B cell (primary cell): ENCODE measurements at places on chromosomes 1 and 21. TPM values are rescaled to one million over a fixed set of nuclear protein-coding genes. Genes with fewer than 3 reads are reported as not detected.

- DNase-seq, result no peak
Measured at GRCh38 chr1:235971020-235971419, 93.9 kb downstream of the NID1 start.

- DNase-seq, result peak; percentile 66
Measured at GRCh38 chr21:17780539-17780938, 38.6 kb downstream of the C21orf91 start.

GRCh38 chr1:172203902-172204301, 216.6 kb upstream of the C1orf105 start:
- DNase-seq, result no peak

DNA sequence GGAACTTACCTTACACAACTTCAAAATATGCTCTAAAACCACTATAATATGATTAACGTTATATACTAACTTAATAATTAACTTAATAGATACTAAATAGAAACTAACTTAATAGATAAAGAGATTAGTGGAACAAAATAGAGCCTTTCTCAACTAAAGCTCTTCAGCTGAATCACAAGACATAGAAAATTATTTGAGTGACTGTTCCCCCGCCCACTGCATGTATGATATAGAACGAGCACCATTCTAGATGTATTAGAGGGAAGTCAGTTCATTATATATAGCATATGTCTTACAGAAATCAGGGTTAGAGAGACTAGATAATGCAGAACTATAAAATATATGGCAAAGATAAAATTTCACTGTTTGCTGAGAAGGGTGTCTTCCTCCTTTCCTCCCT, 16.3 kb downstream of the LYPLAL1 start:
- DNase-seq, result no peak

GRCh38 chr1:150813028-150813707, 5.1 kb upstream of the CTSK start:
- peak; percentile 30 for DNase-seq

- DNase-seq, result no peak
Measured at GRCh38 chr1:54887665-54888071, 673 bp upstream of the DHCR24 start.

DNA sequence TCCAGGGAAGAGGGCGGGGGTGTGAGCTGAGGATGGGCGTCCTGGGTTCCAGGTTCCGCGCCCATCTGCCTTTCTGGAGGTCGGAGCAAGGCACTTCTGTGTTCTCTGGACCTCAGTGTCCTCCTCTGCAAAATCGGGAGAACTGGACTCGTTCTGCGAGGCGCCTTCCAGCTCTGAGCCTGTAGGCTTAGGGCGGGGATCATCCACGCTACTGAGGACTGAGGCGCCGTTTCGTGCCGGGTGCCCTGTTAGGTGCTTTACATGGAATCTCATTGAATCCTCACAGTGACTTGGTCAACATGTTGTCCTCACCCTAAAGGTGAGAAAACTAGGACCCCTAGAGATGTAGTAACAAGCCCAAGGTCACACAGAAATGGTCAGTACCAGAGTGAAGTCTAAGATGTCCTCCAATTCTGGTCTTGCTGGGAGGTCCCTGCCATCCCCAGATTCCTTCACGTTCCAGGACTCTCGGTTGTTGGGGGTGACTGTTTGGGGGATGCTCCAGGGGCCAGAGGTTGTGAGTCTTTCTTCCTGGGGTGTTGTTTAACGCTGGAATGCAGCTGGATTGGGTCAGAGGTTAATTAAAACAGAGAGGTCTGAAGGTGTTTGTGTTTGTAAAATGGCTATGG, 677 bp downstream of the PRKAA2 start:
- peak; percentile 9 for DNase-seq

DNA sequence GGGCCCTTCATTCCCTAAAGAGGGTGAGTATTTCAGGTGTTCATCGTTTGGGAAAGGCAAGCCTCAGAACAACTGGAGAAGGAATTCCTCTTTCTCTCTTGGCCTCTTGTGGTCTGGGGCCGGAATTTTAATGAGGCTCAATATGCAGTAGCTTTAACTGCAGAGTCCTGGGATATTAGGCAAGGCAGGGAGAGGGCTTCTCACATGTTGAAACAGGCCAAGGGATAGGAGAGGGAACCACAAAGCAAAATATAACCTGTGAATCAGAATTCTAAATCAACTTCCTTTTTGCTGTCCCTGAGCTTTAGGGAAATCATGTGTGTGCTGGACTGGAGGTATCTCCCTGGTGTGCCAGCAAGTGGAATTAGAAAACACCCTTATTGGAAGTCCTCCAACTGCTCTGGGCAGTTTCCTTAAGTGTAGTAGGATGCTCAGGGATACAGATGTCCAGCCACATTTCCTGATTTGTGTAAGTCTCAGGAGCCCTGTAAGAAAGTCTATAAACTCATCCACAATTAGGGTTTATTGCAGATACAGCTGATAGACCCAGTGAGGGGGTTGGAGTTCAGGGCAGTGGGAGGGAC, 215.8 kb upstream of the ZRANB2 start:
- DNase-seq, result no peak

- DNase-seq, result no peak
Measured at GRCh38 chr21:41961282-41961701, 7.5 kb upstream of the C2CD2 start.

GRCh38 chr1:58035523-58035922, 511.0 kb downstream of the OMA1 start:
- DNase-seq, result no peak

DNA sequence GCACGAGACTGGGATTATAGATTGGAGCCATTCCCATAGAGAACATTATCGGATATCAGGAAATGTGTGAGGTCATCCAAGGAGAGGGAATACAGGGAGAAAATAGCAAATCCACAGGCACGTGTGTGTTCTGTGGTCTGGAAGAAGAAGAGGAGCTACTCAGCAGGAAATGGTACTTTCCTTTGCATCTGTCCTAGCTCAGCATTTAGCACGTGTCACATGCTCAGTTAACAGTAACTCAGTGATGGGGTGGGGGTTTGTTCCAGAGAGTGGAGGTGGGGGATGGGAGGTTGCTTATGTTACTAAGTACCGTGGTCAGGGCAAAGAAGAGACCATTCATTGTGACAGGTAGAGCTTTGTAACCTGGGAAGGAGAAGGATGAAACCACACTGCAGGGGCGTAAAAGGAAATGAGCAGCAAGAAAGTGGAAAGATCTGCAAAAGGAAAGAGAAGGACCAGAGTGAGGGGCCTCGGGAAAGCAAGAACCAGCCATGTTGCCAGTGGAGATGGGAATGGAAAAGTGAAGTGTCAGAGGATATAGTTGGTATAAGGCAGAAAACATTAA, 100.4 kb downstream of the ATP5PO start:
- no peak for DNase-seq

DNA sequence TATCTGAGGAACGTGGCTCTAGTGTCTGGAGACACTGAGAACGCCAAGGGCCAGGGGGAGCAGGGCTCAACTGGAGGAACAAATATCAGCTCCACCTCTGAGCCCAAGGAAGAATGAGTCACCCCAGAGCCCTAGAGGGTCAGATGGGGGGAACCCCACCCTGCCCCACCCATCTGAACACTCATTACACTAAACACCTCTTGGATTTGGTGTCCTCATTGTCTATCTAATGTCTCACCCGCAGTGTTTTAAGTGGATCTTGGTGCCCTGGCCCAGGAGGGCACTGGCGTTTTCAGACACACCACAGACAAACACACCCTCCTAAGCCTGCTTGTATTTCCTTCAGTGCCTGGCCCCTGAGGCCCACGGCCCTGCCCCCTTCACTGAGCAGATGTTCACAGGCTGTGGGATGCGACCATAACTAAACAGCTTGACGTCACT, 2.2 kb upstream of the FALEC start:
- DNase-seq, result no peak

Gene TIE1
- total RNA-seq, result 0.10 TPM in 1 of 2 replicates, not detected in the other

Gene SLC45A3
- 4.7 and 5.0 TPM in 2 replicates for total RNA-seq

Gene PRR9
- total RNA-seq, result not detected in 2 replicates

Gene ADGRB2
- total RNA-seq, result 1.6 and 1.9 TPM in 2 replicates

Gene TRIM67
- 0.05 TPM in 1 of 2 replicates, not detected in the other for total RNA-seq

Gene KCNQ4
- total RNA-seq, result 0.20 and 0.34 TPM in 2 replicates

Gene CD247
- total RNA-seq, result 2.5 and 5.2 TPM in 2 replicates

Gene SPRR1B
- not detected in 2 replicates for total RNA-seq

Gene OPRD1
- not detected in 2 replicates for total RNA-seq

Gene CD244
- 0.15 TPM in 1 of 2 replicates, not detected in the other for total RNA-seq
